ENCODE measurements at places on chromosomes 13 and 19.

GRCh38 chr13:64556376-64556775 is 2673.8 kb downstream of the PCDH9 start:
- DNase-seq, result no peak

DNA sequence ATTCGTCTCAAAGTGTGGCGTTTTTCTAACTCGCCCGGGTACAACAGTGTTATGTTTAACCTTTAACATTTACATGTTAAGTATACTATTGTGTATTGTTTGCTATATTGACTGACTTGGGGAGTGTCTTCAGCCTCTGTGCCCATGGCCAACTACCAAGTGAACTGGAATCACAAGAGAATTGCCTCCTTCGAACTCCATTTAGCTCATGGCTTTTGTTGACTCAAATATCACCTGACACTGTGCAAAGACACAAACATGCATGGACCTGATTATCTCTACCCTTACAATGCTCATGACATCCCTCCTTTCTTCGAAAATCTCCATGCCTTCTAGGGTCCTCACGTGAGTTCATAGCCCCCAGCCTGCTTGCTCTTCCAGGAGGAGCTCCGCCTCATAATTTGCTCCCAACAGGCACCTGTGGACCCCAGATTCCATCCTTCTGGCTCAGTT is 704 bp downstream of the ZNF814 start:
- DNase-seq, result peak; percentile 31

DNA sequence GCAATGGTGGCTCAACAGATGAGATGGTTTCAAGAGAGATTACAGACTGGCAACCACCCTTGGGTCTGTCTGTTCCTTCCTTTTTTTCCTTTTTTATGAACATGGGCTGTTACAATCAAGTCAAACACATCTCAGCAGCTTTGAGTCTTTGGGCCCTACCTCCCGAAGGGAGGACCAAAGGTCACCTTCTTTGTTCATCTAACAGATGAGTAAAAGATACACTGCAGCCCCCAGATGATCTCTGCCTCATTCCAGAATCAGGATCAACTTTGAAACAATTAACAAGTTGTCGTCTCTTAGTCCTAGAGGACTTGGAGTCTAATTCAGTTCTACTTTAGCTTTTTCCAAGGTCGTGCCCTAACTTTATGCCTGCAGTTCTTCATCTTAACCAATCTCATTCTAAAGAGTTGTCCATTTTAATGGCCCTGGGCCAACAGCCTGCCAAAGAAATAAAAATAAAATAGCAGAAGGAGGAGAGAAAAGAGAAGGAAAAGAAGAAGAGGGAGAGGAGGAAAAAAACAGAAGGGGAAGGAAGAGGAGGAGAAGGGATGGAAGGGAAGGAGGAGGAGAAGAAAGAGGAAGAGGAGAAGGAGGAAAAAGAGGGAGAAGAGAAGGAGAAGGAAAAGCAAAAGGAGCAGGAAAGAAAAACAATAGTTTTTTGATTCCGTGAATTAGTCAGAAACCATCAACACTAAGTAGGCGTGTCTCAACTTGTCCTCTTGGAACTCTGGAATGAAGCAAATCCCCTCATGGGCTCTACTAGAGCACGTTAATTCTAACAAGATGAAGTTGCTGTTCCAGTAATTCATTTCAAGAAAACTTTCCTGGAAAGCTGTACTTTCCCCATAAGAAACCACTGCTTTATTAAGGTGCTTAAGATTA is 281.2 kb downstream of the FOXO1 start:
- DNase-seq, result peak; percentile 20

DNA sequence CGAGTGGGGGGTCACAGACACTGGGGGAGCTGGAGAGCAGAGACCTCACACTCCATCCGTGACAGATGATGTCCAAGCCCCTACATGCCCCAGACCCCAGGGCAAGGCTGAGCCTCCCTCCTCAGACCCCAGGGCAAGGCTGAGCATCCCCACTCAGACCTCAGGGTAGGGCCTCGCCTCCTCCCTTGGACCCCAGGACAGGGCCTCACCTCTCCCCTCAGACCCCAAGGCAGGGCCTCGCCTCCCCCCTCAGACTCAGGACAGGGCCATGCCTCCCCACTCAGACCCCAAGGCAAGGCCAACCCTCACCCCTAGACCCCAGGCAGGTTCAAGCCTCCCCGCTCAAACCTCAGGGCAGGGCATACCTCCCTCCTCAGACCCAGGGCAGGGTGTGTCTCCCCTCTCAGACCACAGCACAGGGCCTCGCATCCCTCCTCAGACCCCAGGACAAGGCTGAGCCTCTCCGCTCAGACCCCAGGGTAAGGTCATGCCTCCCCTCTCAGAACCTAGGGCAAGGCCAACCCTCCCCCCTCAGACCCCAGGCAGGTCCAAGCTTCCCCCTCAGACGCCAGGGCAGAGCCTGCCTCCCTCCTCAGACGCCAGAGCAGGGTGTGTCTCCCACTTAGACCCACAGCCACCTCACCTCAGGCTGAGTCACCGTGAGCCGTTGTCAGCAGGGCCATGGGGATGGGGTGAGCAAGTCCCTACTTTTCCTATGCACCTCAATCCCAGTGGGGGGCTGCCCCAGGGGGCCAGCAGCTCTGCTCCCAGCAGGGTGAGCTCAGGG is 1.7 kb upstream of the S1PR4 start:
- peak; percentile 64 for DNase-seq

- DNase-seq, result peak; percentile 56
Measured at GRCh38 chr13:112782429-112783010, 92.7 kb downstream of the ATP11A start.

- no peak for DNase-seq
Measured at GRCh38 chr13:104975272-104975671, 1560.2 kb downstream of the EFNB2 start.

DNA sequence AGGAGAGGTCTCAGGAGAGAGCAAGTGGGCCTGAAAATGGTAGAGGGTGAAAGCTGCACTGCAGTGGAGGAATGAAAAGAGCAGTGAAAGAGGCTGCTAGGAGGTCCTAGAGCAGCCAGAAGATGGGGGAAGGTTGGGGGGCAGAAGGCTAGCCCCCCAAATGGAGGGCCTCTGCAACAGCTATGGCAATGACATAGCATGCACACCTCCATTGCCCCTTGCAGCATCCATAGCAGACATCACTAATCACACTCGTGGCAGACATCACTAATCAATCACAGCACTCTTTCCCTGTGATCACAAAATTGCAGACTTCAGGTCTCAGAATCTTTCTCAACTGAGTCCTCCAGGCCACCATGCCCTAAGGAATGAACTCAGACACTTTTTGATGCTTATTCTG is 21.9 kb downstream of the CCL25 start:
- DNase-seq, result no peak

GRCh38 chr19:38683393-38684077 is 36.1 kb downstream of the ACTN4 start:
- DNase-seq, result peak; percentile 99

- no peak for DNase-seq
Measured at GRCh38 chr19:58227964-58228584, 640 bp upstream of the ZNF544 start.

DNA sequence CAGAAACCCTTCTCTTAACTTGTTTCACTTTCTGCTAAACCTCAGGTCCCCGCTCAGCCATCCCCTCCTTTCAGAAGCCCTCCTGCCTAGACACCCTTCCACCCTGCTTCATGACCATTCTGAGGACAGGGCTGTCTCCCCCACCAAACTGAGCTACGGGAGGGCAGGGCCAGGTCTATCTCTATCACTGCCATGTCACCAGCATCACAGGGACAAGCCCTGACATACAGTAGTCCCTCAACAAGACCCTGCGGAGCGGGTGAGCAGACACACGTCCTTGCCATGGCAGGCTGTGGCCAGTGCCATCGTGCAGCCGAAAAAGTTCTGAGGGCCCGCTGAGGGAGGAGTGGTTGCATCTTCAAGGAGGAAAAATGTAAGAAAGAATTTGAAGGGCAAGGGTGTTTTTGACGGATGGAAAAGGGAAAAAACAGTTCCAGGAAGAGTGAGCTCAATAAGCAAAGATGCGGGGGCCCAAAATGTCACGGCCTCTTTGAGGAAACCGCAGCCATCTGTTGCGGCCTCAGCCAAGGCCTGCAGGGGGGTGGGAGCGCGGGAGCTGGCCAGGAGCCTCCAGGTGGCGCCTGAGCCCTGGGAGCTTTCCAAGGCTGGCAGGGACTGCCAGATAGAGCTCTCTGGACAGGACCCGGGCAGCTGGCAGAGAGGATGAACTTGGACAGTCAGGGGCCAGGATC is 8.1 kb downstream of the PTGIR start:
- DNase-seq, result peak; percentile 76

DNA sequence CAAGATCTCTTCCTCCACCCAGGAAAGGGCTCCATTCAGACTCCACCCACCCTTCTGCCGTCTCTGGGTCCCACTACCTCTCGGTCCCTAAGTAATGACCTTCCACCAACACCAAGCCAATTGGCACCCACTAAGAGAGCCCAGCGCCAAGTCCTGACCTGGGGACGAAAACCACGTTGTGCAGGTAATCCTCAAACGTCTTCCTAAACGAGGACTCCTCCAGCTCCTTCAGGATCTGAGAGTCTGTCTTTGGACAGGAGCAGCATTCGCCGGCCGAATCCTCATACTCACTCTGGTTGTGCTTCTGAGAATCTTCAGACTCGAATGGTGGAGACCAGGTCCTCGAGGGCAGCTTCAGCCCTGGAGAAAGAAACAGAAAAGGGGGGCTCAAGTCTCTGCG is 83.1 kb downstream of the ZNF557 start:
- no peak for DNase-seq

GRCh38 chr13:68808456-68808855 is 1299.2 kb upstream of the ATXN8OS start:
- DNase-seq, result peak; percentile 57

DNA sequence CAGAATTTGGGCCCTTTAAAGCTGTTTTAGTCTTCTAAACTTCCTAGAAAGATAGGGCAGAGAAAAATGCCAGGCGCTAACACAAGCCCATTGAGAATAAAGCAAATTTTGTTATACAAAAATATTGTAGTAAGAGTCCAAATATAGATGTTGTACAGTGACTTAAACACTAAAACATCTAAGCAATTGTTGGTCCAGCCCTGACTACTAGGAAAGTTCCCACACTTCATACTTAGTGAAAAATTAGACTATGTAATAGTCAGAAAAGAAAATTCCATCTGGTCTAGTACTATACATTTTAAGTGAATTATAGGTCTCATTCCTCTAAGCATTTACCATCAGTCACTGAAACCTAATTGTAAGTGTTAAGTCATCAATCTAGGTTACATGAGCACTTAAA is 1518.3 kb upstream of the SLC10A2 start:
- DNase-seq, result no peak

- peak; percentile 1 for DNase-seq
Measured at GRCh38 chr13:69947582-69947981, 160.0 kb upstream of the ATXN8OS start.

GRCh38 chr19:10168386-10168948 is 26.3 kb downstream of the DNMT1 start:
- DNase-seq, result no peak

DNA sequence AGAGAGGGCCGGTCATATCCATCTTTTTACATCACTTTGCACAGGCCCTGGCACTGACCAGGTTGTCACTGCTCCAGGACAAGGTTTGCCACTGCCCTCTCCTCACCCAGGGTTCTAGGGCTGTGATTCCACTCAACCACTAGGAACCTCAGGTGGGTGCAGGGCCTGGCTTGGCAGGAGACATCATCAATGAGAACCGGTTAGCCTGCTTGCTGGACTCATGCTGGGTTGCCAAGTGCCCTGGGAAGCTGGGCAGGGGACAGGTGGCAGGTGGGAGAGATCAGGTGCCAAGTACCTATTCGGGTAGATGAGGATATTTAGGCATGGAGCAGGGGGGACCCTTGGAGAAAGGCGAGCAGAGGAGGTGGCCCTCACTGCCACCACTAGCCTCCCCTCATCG is 4.2 kb upstream of the CERS4 start:
- DNase-seq, result no peak

- no peak for DNase-seq
Measured at GRCh38 chr13:71054358-71054757, 812.6 kb downstream of the DACH1 start.

GRCh38 chr19:18469069-18469846 is 31.3 kb upstream of the ISYNA1 start:
- peak; percentile 71 for DNase-seq

DNA sequence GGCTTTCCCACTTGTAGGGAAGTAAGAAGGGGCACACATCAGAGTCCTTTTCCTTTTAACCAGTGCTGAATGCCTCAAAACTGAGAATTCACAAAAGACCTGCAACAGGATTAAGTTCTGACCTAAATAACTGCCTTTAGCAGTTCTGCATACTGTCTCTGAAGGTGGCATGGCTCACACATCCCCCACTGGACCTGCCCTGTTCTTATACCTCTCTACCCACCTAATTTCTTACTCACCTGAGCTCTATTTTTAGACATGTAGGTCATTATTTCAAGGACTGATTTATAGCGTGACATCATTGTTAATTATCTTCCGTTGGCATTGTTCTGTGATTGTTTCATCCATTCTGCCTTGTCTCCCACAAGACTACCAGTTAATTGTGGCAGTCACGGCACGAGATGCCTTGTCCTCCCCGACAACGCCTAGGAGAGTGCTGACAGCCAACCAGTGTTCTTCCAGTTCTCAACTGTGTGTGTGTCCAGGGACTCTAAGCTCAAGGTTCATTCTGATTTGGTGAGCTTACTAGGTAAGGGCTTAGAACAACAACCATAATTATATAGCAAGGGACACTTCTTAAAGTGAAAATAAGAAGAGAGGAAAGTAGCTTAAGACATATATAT is 27.1 kb upstream of the UBL3 start:
- DNase-seq, result no peak

GRCh38 chr13:53110614-53111013 is 82.0 kb downstream of the OLFM4 start:
- DNase-seq, result no peak

DNA sequence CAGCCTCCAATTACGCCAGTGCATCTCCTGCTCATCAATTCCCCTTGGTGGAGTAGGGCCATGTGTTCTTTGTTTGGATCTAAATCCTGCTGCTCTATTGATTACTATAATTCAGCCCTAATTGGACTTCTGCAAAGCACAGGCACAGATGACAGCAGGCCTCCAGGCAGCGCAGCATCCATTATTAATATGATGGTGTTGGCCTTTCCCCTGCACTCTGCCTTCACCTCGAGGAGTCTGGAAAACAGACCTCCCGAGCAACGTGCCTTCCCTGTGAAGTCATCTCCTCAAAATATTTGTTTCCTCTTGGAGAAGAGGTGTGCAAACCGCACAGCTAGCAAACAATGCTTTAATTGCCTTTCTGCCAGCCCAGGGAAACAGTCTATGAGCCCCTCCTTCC is 92.5 kb downstream of the UQCRFS1 start:
- DNase-seq, result no peak

DNA sequence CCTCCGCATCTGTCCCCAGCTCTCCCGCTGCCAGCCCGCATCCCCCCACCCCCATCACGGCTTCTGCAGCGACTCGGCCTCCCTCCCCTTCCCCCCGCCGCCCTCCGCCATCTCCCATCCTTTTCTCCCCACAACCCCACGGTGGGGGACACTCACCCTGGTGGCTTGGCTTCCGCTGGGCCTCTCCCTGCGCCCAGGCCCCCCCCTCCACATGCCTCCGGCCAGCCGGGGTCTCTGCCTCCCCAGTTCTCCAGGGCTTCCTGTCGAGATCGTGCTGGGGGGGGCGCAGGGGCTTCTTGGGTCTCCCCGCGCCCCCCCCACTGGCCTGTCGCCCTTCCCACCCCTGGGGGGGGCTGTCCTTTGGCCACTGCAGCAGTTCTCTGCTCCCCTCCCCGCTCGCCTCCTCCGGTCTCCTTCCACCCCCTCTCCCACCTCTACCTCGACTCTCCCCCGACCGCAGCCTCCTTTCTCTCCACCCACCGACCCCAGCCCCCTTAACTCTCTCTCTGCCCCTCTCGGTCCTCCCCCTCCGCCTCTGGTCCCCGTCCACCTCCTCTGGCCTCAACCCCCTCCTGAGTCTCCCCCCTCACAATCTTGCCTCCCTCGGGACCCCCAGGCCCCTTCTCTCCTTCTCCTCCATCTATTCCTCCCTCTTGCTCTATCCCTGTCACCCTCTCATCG is 17.1 kb downstream of the LRRC4B start:
- DNase-seq, result peak; percentile 26
